ENCODE measurements at places on chromosomes 13 and 19.

GRCh38 chr13:91544723-91545122, 146.3 kb downstream of the GPC5 start:
- DNase-seq, result no peak

DNA sequence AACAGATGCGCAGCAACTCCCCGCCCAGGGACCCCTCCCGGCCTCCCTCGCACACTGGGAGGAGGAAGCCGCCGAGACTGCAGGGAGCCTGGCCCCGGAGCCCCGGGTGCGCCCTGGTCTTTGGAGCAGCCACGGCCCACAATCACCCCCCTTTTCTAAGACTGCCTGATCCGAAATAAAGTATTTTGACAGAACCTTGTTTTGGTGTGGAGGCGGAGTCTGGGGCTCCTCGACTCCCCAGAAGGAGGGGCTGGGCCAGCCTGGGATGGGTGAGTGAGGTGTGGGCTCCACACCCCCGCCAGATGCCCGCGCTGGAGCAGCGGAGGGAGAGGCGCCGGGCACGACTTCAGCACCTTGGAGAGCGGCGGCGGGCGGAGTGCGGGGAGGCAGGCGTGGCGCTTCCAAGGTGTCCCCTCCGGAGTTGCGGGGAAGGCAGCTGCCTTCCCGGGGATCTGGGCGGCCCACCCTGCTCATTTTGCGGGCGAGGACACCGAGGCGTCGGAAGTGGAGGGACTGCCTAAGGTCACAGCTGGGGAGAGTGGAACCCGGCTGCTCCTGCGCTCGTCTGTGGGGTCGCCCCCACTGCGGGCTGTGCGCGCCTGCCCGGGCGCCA, 9.4 kb downstream of the SIRT6 start:
- DNase-seq, result peak; percentile 52

- peak; percentile 82 for DNase-seq
These were observed at the start of gene GMIP for GRCh38 chr19:19643158-19644053. TSS of gene GMIP (minus strand) at chr19:19643657. CDS start at chr19:19643529, 128 bp downstream.

DNA sequence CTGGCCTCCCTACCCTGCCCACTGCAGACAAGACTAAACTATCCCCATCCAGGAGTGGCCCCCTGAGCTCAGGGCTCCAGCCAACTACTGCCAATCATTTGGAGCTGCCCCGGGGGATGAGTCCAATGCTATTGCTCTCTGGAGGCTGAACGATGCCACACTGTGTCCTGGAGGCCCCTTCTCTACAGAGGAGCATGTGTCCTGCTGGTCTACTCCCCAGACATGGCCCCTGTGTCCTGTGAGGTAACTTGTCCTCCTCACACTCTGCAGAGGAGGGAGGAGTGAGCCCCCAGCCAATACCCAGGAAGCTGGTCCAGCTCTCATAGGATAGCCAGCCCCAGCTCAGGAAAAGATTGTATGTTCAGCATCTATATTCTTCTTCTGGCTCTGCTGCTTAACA, 159.1 kb upstream of the GPR12 start:
- no peak for DNase-seq

DNA sequence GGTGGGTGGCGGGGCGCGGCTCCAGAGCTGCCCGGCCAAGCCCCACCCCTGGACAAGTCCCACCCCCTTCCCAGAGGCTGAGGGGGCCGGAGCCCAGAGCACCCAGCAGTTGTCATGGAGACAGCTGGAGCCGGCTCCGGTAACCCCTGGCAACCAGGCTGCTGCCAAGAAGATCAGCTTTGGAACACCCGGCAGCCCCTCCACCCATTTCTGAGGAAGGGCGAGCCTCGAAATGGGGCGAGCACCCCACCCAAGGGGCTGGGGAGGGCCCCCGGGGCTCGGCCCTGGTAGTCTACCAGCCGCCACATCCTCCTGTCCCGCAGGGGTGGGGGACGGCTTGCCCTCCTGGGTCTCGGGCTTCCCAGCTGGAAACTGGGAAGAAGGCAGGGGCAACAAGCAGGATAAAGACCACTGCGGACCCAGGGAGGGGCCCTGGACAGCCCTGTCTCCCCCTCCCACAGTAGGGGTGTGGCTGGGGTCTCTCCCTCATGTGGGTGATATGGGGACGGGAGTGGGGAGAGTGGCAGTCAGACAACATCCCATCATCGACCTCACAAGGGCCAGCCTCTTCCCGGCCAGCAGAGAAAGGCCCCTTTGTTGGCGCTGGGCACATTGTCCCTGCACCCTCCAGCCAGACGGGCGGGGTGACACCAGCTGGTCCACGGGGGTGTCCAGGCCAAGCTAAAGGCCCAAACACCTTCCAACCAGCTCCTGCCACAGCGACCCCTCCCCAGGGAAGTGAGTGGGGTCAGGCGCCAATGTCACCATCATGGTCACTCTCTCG, 1.5 kb downstream of the CERS1 start:
- DNase-seq, result no peak

Measured in activated T-cell treated with anti-CD3 and anti-CD28 coated beads for 48 hours (primary cell).